T-helper 2 cell treated with Interferon-gamma antibody and Interleukin-4, amounts not matched to agents 5 μg/mL and 100 μg/mL, for 36 hours (primary cell): ENCODE measurements at places on chromosomes 16 and 17.

DNA sequence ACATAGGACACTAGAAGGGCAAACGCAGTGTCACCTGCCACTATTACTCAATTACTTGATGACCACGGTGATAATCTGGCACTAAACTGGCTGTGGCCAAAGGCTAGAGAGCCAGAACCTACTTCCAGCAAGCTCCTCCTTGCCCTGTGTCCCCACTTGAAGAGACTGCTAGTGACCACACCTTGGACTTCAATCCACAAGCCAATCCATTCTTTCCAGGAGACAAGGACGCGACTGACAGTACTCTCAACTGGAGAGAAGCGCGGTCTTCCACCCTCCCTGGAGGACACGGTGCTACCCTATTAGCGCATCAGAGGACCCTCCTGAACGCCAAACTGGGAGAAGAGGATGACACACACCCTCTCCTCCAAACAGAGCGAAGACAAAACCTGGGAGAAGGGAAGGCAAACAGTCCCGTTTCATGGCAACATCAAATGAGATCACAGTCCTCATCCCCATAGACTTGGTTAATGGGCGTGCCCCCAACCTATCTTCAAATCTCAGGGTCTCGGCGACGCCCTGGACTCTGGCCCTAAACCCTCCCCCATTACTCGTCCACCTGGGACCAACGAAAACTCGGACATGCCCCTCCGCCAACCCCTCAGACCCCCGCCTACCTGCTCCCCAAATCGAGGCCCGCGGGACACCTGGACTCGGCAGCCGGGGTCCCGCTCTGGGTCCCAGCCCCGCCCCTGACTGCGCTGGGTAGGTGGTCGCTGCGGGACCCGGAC, 508 bp downstream of the FLCN start:
- peaks cover 5% of the 10 kb centered on the region for H3K36me3 ChIP-seq
- peaks cover 2% of the 10 kb centered on the region for H3K27me3 ChIP-seq
- H3K27ac ChIP-seq = peak overlapping the region; percentile 97
- H3K4me3 ChIP-seq = peak overlapping the region; percentile 97
- DNase-seq = no peak
- peaks cover 18% of the 10 kb centered on the region for H3K4me1 ChIP-seq

DNA sequence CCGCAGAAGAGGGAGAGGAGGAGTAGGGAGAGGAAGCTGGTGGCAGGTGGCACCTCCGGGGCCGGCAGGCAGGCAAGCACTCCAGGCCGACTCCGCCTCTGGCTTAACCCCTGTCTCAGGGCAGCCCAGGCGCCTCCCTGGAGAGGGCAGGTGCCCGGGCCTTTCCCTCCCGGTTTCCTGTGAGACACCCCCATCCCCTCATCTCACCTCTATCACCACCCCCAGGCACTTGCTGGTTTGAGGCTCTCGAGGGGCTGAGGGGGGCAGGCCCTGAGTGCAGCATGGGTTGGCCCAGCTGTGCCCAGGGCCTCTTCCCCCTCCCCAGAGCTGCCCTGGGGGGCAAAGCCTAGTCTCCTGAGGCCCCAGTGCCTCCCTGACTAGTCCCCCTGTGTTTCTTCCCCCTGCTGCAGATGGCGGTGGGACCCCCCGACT, 6.0 kb downstream of the DOC2A start:
- H3K4me1 ChIP-seq = no peaks in the 10 kb centered on the region
- DNase-seq = no peak
- H3K27me3 ChIP-seq = peaks cover 8% of the 10 kb centered on the region
- no peak overlapping the region for H3K4me3 ChIP-seq
- no peak overlapping the region for H3K27ac ChIP-seq

GRCh38 chr16:48459167-48459566, 74.0 kb upstream of the SIAH1 start:
- peaks cover 5% of the 10 kb centered on the region for H3K4me1 ChIP-seq
- H3K36me3 ChIP-seq = no peaks in the 10 kb centered on the region
- H3K4me3 ChIP-seq = no peak overlapping the region

- H3K36me3 ChIP-seq = no peaks in the 10 kb centered on the region
- no peak overlapping the region for H3K27ac ChIP-seq
- peaks cover 3% of the 10 kb centered on the region for H3K4me1 ChIP-seq
- DNase-seq = no peak
Measured at GRCh38 chr17:36152639-36153120, 23.8 kb downstream of the TBC1D3B start.

DNA sequence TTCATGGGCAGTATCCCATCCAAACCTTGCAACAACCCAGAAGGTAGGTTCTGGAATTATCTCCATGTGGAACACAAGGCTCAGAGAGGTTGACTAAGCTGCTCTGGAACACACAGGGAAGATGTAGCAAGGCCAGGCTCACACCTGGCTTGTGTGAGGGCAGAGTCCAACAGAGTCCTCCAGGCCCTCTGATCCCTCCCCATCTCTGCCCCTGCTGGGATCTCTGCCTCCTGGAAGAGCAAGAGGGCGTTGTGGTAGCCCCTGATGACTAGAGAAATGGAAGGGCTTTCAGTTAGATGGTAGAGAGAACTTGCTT, 7.0 kb upstream of the PPP1R1B start:
- H3K4me3 ChIP-seq = no peak overlapping the region
- no peak overlapping the region for H3K27ac ChIP-seq
- DNase-seq = no peak
- no peaks in the 10 kb centered on the region for H3K36me3 ChIP-seq
- H3K4me1 ChIP-seq = peaks cover 12% of the 10 kb centered on the region

DNA sequence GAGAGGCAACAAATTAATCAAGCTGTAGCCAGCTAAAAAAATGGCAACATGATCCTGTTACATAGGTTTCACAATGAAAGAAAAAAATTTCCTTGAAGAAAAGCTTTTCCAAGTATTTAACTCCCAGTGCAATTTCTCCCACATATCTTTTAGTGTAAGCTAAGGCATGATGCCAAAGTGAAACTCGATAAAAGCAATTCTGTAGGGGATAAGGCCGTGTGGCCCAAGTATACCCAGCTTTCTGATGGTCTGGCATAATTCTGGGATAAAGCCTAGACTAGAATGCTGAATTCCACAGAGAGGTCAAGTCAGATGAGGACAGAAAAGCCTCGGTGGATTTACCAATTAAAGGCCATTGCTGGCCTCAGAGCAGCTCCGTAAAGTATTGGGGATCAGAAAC, 36.2 kb downstream of the CTCF start:
- peaks cover 17% of the 10 kb centered on the region for H3K4me1 ChIP-seq
- no peak overlapping the region for H3K27ac ChIP-seq
- H3K27me3 ChIP-seq = no peaks in the 10 kb centered on the region
- DNase-seq = no peak

- peak; percentile 44 for DNase-seq
- H3K36me3 ChIP-seq = no peaks in the 10 kb centered on the region
- H3K4me3 ChIP-seq = no peak overlapping the region
- H3K4me1 ChIP-seq = peaks cover 9% of the 10 kb centered on the region
- no peak overlapping the region for H3K27ac ChIP-seq
- peaks cover 10% of the 10 kb centered on the region for H3K27me3 ChIP-seq
Measured at GRCh38 chr16:391885-392335, 5.1 kb upstream of the NME4 start.

GRCh38 chr17:29909236-29910003, 20.6 kb downstream of the SSH2 start:
- no peak overlapping the region for H3K27ac ChIP-seq
- H3K36me3 ChIP-seq = peaks cover 28% of the 10 kb centered on the region
- no peak overlapping the region for H3K4me3 ChIP-seq
- no peak for DNase-seq

DNA sequence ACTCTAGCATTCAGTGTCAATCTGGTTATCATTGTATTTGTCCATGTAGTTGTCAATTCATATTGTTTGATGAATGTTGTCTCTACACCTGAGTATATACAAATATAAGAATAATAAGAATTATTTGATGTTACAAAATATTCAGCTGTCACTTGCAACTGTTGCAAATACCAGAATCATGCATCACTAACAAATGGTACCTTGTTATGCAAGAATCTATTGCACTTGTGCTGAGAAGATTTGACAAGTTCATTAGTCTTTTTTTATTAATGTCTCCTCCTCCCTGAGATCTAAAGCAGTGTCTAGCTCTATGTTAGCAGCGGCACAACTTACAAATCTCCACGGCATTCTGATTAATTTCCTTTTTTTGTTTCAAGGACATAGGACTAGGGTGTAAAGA, 22.2 kb upstream of the AKAP1 start:
- DNase-seq = no peak
- H3K27me3 ChIP-seq = peaks cover 5% of the 10 kb centered on the region
- no peak overlapping the region for H3K27ac ChIP-seq
- no peaks in the 10 kb centered on the region for H3K4me1 ChIP-seq
- H3K36me3 ChIP-seq = no peaks in the 10 kb centered on the region

- no peaks in the 10 kb centered on the region for H3K27me3 ChIP-seq
- peak within 1 kb of the TSS; percentile 82 for H3K27ac ChIP-seq
- peaks cover 32% of the 10 kb centered on the region for H3K36me3 ChIP-seq
- DNase-seq = peak; percentile 32
- peak within 1 kb of the TSS; percentile 95 for H3K4me3 ChIP-seq
Measured at GRCh38 chr16:17470908-17471718, at the start of gene XYLT1. TSS of gene XYLT1 (minus strand) at chr16:17470960. CDS start at chr16:17470796, 164 bp downstream.

DNA sequence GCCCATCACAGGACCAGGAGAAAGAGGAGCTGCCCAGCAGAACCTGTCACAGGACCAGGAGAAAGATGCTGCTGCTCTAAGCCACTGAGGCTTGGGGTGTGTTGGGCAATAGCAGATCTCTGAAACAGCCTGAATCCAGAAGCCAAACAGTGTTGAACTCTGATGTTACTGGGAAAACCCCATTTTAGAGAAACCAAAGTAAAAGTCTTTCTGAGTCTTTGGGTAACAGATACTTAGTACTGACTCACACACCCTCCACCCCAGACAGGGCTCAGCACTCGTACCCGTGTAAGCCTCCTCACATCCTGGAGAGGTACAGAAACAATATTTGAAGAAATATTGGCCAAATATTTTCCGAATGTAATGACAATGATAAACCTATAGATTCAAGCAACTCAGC, 82.8 kb upstream of the GNG13 start:
- H3K4me3 ChIP-seq = no peak overlapping the region
- no peaks in the 10 kb centered on the region for H3K4me1 ChIP-seq
- DNase-seq = no peak

DNA sequence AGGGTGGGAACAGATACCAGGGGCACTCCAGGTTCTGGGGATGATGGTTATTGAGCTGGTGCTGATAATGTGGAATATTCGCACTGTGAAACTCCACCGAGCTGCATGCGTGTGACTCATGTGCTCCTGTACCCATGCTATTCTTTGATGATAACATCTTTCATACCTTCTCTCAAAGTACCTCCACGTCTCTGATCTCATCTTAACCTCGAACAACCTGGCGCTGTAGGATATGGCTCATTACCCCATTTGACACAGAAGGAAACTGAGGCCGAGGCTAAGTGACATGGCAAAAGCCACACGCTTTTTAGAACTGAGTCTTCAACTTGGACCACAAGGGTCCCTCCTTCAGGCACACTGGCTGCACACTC, 30.2 kb upstream of the MRPS23 start:
- H3K4me3 ChIP-seq = no peak overlapping the region
- peaks cover 8% of the 10 kb centered on the region for H3K27me3 ChIP-seq
- peaks cover 11% of the 10 kb centered on the region for H3K4me1 ChIP-seq
- no peaks in the 10 kb centered on the region for H3K36me3 ChIP-seq
- DNase-seq = no peak
- H3K27ac ChIP-seq = no peak overlapping the region

DNA sequence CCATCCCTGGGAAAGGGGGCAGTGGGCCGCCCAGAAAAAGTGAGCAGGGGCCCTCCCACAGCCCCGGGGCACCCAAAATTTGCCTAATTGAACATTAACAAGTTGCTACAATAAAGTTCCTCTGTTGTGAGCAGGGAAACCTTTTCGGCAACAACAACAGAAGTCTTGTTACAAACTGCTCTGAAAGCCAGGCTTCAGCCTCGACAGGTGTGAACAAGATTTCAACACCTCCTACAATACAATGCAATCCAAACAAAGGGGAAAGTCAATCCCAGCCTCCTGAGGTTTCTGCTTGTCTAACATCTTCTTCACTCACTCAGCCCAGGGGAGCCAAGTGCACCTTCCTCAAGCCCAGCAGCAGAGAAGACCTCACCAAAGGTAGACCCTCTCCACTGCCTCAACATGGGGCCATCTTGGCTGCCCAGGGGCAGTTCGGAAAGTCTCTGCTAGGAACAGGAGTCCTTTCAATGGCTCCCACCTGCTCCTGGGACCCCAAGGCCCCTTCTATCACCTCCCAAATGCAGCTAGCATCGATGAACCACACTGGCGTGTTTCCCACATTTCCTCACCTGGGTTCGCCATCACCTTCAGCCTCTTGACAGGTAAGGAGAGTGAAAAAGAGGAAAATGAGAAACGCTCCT, 19.1 kb downstream of the ZFHX3 start:
- no peaks in the 10 kb centered on the region for H3K4me1 ChIP-seq
- DNase-seq = no peak
- H3K4me3 ChIP-seq = no peak overlapping the region
- peaks cover 8% of the 10 kb centered on the region for H3K27me3 ChIP-seq

- no peak for DNase-seq
- no peaks in the 10 kb centered on the region for H3K36me3 ChIP-seq
- no peaks in the 10 kb centered on the region for H3K4me1 ChIP-seq
- no peak overlapping the region for H3K27ac ChIP-seq
Measured at GRCh38 chr16:5024632-5025031, 9.1 kb downstream of the NAGPA start.

DNA sequence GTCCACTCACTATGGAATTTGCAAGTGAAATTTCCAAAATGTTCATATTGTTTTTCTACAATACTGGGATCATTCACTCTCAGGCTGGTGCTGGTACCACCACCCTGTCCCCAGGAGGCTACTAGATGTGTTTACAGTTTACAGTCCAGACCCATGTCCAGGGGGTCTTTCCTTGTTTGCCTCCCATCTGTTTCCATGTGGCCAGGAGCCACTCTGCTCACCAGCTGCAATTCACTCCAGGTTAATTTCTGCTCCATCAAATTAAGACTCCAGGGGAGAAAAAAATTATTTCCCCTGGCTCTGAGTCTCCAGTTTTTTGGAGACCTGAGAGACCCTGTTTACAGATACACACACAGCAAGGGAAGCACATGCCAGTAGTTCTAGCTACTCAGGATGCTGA, 12.5 kb upstream of the SRSF1 start:
- H3K27ac ChIP-seq = no peak overlapping the region
- H3K4me3 ChIP-seq = no peak overlapping the region
- peaks cover 28% of the 10 kb centered on the region for H3K27me3 ChIP-seq
- no peaks in the 10 kb centered on the region for H3K36me3 ChIP-seq
- H3K4me1 ChIP-seq = no peaks in the 10 kb centered on the region
- no peak for DNase-seq

DNA sequence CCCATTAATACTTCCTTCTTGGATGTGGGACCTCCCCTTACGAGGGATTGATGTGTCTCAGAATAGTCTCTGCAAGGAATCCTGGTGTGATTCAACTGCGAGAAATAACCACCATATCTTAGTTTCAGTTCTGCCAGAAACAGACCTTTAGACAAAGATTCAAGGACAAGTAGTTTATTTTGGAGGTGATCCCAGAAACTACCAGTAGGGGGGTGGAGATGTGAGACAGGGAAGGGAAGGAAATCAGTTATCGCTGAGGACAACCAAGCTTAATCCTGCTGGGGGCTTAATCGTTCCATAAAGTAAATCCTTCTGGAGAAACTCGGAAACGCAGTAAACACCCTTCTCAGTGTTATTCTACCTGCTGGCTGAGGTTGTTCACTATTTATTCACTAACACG, 5.0 kb upstream of the SDR42E1 start:
- peaks cover 9% of the 10 kb centered on the region for H3K27me3 ChIP-seq
- peaks cover 3% of the 10 kb centered on the region for H3K36me3 ChIP-seq
- peaks cover 4% of the 10 kb centered on the region for H3K4me1 ChIP-seq
- no peak for DNase-seq

GRCh38 chr17:74639704-74640151, 16.2 kb upstream of the CD300E start:
- no peak for DNase-seq
- H3K36me3 ChIP-seq = no peaks in the 10 kb centered on the region
- H3K4me1 ChIP-seq = peaks cover 19% of the 10 kb centered on the region
- H3K27me3 ChIP-seq = peaks cover 83% of the 10 kb centered on the region

GRCh38 chr17:28421787-28422305, 15.8 kb upstream of the SLC46A1 start:
- no peak overlapping the region for H3K4me3 ChIP-seq
- H3K4me1 ChIP-seq = no peaks in the 10 kb centered on the region
- H3K36me3 ChIP-seq = no peaks in the 10 kb centered on the region
